CD8-positive, alpha-beta T cell (primary cell): ENCODE measurements at places on chromosomes 5 and 9.

DNA sequence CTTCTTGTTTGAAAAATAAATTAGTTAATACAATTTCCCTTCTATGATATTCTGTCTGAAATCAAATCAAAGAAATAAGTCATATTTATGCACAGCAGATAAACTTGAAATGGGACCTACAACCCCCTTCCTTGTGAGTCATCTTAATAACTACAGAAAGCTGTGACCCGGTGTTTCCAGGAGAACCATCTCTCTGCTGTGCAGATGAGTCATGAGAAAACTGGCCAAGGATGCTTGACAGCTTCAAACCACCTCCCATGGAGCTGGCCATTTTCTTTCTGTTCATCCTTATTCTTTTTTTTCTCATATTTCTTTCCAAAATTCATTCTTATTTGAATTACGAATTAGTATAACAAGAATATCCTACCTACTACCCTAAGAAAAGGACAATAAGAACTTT, 43.4 kb upstream of the NR4A3 start:
- no peak for DNase-seq

DNA sequence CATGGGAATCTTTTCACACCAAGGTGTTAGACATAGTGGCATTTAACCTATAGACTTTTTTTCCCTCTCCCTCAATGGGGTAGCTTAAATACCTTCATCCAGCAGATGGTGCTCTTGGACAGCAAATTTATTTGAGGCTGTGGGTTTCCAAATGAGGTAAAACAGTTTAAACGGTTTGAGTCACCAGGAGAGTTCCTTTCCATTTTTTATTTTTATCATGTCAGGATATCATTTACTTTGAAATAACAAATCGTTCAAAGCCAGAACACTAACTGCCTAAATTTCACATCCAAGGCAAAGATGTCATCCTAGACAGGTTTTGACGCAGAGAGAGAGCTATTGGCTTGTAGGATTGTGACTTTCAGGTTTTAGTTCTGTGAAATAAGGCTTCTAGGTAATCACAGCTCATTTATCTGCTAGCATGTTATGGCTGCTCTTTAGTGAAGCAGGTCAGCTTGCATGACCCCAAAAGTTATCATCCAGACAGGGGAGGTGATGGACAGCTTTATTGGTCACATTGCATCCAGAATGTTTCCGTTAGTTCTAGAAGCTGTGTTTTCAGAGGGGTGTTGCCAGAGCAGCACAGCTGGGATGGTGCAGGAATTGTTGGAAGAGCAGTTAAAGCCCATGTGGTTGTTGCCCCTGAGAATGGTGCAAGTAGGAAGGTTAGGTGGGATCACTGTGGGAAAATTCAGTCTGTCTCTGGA, 69.8 kb downstream of the KDM4C start:
- DNase-seq: peak; percentile 40

- no peak for DNase-seq
Measured at GRCh38 chr9:89352451-89352850, 34.2 kb downstream of the SECISBP2 start.

- DNase-seq: no peak
Measured at GRCh38 chr5:160539431-160539830, 117.8 kb downstream of the PTTG1 start.

- DNase-seq: no peak
Measured at GRCh38 chr5:140946578-140946977, 19.7 kb upstream of the PCDHAC2 start.

- DNase-seq: no peak
Measured at GRCh38 chr5:172791286-172791685, 20.3 kb upstream of the DUSP1 start.

DNA sequence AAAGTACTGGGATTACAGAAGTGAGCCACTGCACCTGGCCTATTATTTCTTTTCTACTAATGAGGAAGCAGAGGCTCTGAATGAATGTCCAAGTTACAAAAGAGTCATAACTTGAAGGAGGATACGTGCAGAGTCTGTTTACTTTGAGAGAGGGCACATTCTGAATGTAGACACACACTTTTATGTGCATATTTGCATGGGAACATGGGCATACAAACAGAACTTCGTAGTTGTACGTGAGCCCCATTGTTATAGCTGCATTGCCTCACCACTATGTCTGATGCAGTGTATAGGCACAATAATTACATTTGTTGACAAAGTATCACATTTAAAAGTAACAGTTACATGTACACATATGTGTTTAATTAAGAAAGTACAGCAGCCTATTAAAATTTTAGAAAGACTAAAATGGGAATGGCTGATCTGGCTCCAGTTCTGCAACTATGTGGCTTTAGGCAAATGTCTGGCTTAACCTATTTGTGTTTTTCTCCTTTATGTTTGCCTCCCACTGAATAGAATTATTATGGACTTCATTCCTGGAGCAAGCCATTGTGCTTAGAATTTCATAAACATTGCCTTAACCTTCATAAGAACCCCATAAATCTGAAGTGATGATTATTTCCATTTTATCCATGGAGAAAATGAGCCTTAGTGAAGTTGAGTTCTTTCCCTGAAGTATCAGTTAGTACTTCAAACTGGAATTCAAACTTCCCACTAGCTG, 3.0 kb upstream of the DPYSL3 start:
- DNase-seq: no peak

GRCh38 chr5:44869928-44870327, 61.2 kb downstream of the MRPS30 start:
- DNase-seq: no peak

GRCh38 chr5:156420665-156421064, 93.7 kb downstream of the SGCD start:
- no peak for DNase-seq

- no peak for DNase-seq
Measured at GRCh38 chr9:93624977-93625376, 48.6 kb downstream of the PHF2 start.

DNA sequence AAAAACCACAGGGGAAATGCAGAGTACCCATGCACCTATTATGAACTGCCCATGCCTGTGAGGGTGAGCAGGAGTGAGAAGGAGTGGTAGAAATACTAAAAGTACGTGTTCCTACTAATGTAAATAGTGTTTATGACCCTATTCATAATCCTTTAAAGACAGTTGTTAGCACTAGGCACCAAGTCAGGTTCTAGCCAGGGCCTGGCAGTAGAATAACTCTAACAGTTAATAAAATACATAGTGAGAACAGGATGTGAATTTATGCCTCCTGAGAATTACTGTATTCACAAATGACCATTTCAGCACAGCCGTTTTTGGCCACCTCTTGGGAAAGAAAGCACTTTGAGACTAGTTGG, 103.2 kb upstream of the TARS1 start:
- no peak for DNase-seq

DNA sequence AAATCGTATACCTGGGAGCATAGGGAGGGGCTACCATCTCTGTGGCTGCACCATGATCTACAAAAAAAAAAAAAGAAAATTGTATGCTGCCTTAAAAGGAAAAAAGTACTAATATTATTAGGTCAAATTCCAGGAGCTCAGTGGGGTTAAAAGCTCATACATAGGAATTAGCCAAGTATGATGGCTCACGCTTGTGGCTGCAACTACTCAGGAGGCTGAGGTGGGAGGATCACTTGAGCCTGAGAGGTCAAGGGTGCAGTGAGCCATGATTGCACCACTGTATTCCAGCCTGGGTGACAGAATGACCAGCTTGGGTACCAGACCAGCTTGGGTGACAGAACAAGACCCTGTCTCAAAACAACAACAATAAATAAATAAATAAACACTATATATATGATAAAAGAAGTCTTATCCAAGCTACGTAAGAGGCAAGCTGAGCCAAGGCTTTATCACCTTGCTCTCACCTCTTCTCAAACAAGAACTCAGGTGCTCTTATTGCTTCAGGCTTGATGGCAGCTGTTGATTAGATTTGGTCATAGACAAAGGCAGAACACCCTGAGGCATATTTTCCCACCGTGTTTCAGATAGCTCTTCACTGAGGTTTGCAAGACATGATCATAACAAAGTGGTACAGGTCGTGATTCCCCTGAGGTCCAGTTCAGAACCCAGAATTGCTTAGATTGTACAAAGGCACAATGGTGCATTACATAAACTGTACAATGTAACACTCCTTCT, 3.3 kb upstream of the FBXW11 start:
- no peak for DNase-seq

DNA sequence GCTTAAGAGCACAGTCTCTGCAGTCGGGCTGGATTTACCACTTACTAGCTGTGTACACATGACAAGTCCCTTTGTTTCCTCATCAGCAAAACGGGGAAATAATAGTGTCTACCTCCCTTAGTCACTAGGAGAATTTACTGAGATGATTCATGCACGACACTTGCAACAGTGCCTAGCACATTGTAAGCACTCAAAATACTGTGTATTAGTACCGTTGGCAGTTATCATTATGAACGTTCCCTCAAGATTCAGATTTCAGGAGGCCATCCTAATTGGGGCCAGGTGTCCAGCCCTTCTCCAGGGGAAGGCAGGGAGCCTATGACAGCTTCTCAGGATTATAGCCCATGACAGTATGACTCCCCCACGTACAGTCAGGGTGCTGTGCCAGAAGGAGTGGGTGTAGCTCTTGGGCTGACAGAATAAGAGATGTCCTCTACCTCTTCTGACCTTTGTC, 164.3 kb downstream of the DOCK2 start:
- no peak for DNase-seq

- DNase-seq: no peak
Measured at GRCh38 chr9:136875155-136875554, 9.0 kb upstream of the EDF1 start.

DNA sequence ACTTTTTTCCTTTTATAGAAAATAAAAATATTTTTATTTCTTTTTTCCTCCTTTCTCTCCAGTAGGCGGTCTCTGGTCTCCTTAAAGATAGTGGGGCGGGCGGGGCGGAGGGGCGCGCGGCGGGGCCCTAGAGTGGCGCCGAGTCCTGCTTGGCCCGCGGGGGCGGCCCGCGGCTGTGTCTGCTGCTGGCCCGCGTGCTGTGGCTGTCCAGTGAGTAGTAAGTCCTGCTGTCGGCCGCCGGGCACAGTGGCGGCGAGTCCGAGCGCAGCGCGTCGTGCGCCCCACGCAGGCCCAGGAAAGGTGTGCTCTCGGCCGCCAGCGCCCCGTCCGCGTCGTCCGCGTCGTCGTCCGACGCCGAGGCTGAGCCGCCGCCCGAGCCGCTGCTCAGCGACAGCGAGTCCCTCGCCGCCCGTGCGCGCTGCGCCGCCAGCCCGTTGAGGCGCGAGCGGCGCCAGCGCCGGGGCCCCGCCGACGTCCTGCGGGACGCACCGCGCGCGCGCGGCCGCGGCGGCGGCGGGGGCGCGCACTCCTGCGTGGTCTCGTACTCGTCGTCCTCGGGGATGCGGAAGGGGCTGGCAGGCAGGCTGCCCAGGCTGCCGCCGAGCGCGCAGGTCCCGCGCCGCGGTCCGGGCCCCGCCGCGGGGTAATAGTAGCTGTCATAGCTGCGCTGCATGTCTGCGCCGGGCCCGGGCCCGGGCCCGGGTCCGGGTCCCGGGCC, 52.3 kb downstream of the PSD2 start:
- DNase-seq: peak; percentile 74
